ENCODE measurements at places on chromosomes 2 and 18.

- no peak for DNase-seq
Observed at GRCh38 chr2:76169276-76170008, 458.7 kb upstream of the GCFC2 start.

DNA sequence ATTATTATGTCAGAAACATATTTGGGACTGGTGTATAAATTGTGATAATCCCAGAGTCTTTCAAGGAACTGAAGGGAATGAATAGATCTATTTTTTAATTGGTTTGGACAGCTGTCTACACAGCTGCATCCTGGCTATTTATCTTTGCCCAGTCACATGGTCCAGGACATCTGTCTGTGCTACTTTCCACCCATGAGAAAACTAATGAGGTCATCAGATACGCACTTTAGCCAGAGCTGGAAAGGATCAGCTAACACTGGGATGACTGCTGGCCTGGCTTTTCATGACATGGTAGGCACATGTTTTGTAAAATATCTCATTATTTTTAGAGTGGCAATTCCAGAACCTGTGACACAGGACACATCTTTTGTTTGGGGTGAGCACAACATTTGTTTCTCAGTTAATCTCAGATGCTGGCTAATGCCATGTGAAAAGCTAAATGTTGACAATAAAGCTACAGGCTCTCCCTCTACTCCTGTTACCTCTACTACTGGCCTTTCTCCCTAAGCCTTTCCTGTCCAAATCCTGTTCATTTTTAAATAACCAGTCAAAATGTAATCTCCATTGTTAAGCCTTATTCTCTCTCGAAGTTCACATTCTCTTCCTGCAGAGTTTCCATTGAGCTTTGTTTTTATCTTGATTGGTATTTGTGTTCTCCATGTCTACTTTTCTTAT lies 500.7 kb downstream of the RIT2 start:
- DNase-seq: no peak

- DNase-seq: no peak
Observed at GRCh38 chr2:24448797-24449196, 42.3 kb upstream of the NCOA1 start.

DNA sequence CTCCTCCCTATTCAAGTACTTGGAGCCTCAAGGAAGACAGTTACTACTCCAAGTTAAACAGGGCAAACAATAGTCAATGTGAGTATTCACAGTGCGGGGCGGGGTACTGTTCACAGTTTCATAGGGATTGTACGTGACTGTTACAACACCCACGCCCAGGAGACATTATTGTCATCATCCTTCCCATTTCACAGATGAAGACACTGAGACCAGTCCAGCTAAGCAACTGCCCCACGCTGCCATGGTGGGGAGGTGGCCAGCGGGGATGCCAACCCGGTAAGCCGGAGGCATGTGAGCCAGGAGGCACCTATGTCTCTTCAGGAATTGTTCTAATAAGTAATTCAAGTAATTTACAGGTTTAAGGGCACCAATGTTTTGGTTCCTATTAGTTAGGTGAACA lies 982 bp downstream of the HJURP start:
- no peak for DNase-seq

DNA sequence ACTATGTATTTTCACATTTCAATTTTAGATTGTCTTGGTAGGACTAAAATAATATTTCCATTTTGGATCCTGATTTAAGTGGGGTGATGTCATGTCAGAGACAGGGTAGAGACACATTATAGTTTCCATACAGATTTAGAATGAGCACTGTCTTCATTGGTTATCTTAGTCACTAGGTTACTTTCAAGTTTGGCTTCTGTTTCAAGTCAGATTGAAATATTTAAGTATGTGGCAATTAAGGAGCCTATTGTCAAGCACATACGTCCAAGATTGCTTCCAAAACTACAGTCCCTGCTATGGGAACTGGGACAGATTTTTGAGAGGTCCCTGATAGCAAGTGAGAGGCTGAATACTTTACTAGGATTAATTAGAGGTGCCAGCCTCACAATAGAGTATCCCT lies 89.2 kb upstream of the FAM117B start:
- DNase-seq: no peak
